ENCODE measurements at places on chromosomes 5 and 9.

DNA sequence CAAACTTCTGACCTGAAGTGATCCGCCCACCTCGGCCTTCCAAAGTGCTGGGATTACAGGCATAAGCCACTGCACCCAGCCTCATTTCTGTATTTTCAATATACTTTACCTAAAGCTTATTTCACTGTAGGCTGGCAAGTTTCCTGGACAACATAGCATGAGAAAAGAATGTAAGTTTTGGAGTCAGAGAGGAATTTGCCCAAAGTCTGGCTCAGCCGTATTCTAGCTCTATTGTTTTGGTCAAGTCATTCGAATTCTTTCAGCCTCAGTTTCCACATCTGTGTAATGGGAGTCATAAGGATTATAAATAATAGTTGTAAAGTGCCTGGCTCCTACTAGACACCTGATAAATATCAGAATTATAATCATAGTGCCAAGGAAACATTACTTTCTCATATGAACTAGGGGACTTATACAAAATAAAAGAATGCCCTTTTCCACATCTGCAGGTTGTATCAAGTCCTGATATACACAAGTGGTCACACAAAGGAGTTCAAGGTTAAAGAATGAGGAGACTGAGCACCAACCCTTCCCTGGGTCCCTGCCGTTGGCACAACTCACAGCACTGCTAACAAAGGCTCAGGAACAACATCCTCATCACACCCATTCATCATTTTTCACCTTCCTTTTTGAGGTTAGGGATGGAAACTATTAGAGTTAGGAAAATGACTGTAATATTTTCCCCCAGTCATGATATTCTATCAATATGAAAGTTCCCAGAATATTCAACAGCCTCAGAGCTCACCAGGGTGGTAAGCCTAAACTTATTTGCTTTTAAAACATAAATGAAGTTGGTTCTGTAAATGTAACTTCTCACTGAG is 34.6 kb upstream of the RAI14 start:
- DNase-seq: no peak

DNA sequence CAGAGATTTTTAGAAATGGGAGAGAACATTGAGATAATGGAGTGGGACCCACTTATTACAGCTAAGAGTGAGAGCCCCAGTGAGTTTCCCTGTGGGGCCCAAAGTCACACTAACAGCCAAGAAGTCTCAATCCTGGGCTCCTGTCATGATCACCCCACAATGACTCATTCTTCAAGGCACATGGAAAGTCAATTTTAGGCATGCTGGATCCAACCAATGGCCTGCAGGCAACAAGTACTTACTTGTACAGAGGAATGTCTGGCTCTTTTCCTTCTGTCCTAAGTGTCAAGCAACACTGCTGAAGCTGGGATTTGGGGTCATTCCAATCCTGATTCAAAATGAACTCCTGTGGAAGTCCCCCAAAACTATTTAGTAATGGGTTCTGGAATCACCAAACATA is 123.1 kb downstream of the DROSHA start:
- peak; percentile 63 for DNase-seq

DNA sequence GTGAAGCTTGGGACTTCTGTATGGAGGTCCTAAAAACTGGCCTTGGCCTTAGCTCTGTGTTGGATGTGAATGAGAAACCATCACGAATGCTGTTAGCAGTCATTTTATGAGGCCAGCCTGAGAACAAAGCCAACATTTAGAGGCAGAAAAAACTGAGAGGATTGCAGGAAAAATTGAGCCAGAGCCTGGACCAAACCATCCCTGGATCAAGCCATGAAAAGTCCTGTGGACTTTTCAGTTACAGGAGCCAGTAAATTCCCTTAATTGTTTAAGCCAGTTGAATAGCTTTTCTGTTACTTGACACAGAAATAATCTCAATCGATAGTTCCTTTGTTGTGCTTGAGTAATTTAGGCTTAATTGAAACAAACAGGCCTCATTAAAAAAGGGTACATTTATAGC is 42.6 kb upstream of the SPATA31D4 start:
- no peak for DNase-seq

DNA sequence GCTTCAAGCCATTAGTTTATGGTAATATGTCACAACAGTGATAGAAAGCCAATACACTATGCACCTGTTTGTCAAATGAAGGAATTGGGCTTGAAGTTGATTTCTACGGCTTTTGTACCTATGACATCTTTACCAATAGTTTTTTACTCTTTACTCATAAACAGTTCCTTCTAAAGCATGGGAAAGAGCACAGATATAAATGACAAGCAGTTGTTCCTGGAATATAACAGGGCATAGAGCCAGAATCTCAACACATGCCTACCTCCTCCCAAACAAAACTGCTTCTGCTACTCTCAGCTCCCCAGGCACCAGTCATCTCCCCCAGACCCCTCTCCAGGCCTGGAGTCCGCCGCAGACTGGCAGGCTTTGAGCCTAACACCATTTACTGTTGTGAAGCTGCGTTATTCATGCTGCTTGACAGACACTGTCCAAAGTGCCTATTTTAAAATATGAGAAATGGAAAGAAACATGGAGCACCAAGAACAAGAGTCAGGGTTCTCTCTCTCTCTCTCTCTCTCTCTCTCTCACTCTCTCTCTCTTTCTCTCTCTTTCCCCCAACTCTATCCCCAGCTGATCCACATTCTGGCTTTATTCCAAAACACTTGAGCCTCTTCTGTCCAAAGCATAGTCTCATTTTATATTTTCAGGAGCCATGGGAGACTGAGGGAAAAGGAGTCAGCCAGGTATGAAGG is 111.6 kb downstream of the ADRB2 start:
- DNase-seq: no peak

DNA sequence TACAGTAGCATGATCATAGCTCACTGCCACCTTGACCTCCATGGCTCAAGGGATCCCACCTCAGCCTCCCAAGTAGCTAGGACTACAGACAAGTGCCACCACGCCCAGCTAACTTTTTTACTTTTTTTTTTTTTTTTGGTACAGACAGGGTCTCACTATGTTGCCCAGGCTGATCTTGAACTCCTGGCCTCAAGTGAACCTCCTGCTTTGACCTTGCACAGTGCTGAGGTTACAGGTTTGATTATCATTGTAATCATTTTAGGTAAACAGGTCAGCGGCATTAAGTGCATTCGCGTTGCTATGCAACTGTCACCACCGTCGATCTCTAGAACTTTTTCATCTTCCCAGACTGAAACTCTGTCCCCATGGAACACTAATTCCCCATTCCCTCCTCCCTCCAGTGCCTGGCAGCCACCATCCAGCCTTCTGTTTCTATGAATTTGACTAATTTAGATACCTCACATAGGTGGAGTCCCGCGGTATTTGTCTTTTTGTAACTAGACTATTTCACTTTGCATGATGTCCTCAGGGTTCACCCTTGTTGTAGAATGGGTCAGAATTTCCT is 5.8 kb upstream of the CARD19 start:
- no peak for DNase-seq

DNA sequence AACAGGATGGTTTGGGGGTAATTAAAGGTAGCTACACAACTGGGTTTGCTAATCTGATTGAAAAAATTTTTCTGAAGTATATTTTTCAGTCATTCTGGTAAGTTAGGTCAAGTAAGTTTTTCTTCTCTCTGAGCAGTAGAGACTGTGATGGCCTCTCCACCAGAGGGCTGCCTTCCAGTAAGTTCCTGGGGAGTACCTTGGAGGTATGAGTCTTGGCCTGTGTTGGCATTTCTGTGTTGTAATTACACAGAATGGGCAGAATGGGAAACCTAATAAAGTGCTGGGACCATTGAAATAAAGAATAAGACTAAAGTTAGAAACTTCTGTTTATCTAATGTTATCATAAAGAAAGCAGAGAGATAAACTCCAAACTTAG is 430.8 kb downstream of the ARHGEF28 start:
- DNase-seq: peak; percentile 40

DNA sequence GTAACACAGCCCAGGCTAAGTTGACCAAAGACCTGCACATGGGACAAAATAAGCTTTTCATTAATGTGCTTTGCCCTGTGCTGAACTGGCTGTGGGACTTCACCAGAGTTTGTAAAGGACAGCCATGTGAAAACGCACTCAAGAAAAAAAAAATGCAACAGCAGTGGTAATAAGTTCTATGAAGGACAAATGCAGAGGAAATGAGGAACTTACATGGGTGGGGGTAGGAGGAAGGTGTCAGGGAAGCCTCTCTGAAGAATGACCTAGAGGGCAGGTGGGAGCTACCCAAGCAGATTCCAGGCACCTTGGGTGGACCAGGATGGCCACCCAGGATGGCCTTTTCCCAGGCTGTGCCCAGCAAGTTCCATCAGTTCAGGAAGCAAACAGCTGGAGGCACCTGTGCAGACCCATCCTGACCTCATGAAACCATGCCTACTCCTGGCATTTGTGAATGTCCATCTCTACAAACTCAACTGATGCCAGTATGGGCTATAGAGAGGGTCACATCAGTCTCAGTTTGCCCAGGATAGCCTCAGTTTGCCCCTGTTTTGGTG is 6.7 kb upstream of the PHF2 start:
- DNase-seq: no peak

DNA sequence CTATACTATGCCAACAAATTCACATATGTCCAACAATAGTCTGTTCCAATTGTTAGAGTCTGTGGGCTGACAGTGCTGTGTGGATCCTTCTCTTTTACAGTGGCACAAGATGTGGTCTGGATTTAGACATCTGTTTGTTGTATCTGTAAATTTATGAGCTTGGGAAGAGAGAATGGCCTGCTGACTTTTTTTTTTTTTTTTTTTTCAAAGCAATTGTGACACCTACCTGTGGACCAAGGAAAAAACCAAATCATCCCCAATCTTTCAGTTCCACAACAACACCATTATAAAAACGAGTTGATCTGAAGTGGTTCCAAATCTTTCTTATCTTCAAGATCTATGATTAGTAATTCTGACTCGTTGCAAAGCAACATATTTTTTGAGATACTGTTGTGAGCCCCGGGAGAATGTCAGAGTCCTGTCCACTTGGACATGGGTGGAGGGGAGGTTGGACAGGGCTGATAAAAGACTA is 4.9 kb downstream of the IRX2 start:
- DNase-seq: peak; percentile 61

DNA sequence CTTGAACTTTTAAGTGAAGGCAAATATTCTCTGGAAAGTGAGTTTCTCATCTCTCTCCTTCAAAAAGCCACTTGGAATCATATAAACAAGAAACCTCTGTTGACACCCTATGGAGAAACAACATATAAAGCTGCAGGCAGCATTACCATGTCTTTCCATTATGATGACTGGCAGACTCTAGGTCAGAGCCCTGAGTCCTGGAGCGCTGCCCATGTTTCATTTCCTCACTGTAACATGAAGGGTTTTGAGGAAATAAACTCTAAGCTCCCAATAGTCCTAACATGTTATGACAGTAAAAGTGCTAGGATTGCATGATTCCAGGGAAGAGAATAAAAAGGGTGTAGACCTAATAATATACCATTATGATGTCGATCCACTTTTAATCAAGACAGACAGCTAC is 220.6 kb downstream of the CTNND2 start:
- DNase-seq: no peak

DNA sequence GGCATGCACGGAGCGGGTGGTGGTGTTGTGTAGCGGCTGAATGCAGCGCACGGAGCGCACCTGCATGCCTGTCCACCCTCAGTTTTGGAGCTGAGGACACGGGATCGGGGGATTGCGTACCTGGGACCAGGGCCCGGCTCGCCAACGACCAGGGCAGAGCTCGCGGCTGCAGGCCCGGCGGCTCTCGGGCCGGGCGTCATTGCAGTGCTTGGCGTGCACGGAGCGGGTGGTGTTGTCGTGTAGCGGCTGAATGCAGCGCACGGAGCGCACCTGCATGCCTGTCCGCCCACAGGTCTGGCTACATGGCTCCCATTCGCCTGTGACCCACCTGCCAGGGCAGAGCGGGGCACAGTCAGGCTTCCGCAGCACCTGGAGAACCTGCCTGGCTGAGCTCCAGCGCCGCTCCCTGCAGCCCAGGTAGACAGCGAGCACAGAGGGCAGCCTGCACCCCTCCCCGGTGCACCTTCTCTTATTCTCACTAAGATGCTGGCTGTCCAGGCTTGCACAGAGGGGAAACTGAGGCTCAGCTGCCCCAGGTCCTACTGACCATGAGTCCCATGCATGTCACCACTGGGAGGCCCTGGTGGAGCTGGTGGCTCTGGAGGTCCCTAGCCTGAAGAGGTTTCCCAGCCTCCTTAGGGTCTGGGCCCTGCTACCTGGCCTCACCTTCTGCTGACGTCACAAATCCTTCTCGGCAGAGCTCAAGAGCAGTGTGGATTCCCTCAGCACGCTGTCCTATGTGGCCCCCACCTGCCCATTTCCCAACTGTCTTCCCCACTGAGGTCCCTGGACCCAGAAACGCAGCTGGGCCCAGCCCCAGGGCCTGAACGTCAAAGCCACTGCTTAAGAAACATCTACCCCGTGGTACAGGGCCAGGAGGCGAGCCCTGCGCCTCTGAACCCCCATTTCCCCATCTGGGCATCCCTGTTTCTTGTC is 64.9 kb downstream of the ZNF354C start:
- DNase-seq: no peak

- peak; percentile 39 for DNase-seq
Measured at GRCh38 chr5:45376417-45376816, 319.8 kb downstream of the HCN1 start.

Data from astrocyte of the spinal cord (primary cell).